Stimulated activated CD4-positive, alpha-beta T cell treated with anti-CD3 and anti-CD28 coated beads, Interleukin-4, amount 100 ng/mL, for 4 hours (primary cell): ENCODE measurements at places on chromosomes 4 and X.

DNA sequence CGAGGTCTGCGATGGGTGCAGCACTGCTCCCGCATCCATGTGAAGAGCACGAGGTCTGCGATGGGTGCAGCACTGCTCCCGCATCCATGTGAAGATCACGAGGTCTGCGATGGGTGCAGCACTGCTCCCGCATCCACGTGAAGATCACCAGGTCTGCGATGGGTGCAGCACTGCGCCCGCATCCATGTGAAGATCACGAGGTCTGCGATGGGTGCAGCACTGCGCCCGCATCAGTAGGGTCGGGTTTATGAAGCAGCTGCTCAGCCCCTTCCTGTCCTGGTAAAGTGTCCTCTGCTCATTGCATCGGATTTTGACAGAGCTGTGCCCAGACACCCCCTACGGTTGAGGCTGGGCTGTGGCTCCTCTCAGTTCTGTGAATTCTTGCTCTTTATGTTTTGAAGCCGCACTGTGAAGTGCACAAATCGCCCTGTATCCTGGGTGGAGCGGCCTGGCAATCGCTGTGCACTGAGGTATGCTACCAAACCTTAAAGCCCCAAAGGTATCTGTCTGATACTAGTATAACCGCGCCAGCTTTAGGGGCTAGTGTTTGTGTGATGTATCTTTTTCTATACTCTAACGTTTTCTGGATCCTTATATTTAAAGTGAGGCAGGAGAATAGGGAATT, 98.7 kb downstream of the CPZ start:
- no peak for DNase-seq

DNA sequence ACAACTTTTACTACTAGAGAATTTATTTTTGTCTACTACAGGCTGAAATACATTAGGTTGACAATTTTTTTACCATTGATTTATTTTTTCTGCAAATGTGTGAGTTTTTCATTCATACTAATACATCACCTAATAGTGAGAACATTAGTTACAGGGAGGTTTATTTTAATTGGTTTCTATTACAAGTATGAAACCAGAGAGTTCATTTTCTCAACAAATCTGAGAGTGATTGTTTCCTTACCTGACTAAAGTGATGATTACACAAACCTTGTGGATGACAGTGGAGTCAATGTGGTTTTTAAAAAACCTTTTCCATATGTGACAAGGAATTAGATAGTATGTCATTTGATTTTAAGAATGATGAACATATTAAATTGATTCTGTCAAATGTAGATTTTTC, 227.4 kb downstream of the PALLD start:
- no peak for DNase-seq

DNA sequence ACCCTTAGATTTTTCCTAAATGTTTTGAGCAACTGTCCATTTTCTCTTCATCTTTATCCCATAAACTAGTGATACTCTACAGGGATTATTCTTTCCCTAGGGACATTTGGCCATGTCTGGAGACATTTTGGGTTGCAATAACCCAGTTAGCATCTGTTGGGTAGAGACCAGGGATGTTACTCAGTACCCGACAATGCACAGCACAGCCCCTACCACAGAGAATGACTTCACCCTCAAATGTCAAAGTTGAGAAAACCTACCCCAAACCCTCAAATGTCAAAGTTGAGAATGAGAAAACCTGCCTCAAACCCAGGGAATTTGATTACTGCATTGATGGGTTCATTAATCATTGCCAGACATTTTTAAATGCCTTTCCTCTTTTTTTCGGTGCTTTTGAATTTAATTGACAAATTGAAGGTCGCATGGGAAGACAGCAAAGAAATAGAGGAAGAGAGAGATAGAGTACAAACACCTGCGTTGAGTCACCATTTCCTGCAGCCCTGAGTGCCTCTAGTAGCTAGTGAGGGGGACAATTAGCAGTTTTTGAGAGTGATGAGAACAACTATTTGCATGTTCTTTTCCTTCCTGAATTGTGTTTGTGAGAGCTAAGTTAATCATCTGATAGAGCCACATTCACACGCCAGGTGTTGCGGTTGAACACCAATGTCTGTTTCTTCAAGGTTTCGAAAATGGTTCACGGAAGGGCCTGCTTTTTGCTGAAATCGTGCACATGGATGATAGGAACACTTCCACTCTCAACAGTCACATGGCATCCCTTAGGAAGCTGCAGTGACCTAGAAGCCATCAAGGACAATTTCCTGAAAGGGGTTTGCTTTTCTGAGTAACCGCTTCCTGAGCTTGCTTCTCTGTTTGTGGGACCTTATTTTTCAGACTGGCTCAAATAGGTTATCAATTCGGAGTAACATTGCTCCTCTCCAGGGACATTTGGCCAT, 203.9 kb upstream of the VCX3A start:
- DNase-seq: no peak

DNA sequence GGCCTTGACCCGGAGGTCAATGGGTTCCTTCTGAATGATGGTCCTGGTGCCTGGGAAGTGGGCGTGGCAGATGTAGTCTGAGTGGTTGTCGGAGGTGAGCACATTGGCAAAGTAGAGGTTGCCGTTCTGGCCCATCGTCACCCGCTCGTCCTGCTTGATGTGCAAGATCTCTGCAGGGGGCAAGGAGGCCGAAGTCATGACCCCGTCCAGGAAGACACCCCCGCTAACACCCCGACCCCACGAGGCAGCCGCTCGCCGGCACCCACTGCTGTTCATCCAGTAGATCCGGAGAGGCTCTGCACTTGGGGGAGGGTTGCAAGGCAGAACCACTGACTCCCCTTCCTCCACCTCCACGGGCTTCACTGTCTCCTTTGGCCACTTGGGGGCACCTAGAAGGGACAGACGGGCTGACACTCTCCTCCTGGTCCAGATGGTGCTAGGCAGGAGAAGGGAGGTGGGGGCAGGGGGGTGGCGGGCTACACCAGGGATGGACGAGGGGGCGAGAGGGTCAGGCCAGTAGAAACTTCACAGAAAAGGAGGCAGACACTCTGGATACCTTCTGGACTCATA, 15.1 kb downstream of the L1CAM start:
- DNase-seq: no peak

GRCh38 chr4:52572936-52573485, 86.1 kb downstream of the USP46 start:
- DNase-seq: no peak

DNA sequence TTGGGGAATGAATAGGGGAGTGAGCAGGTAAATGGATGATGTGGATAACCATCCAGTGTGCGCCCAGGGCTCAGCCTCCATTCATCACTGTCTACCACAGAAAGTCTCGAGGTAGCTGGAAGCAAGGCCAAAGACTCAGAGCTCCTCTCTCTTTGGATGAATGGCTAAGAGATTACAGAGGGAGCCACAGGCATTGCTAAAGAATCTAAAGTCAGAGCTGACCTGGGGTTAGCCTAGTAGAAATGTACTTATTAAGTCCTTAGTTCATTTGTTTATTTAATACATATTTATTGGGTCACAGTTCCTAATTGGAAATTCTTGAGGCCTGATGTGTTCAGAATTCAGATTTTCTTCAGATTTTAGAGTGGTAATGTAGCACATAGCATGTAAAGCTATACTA, 88.7 kb upstream of the HPF1 start:
- no peak for DNase-seq

- DNase-seq: no peak
These were observed 23.4 kb downstream of the INTU start for GRCh38 chr4:127656047-127656680.

DNA sequence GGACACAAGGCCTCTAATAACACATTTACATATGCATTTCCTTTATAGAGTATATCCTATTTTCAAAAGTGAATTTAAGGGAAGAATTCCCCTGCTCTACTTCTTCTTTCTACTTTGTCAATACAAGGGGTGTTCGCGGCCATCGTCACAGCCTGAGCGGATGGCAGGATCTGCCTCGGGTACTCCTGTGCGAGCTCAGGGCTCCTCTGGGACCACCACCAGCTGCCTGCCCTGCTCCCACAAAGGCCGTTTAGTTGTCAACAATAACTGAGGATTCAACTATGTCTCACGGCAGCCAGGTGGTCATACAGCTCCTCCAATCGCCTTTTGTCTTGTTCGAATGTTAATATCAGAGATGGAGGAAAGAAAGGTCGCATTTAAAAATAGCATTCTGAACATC, 228.2 kb upstream of the TENM3 start:
- DNase-seq: no peak

- DNase-seq: no peak
These were observed 56.9 kb downstream of the OTC start for GRCh38 chrX:38409289-38409688.

GRCh38 chrX:10280071-10280470, 123.3 kb downstream of the CLCN4 start:
- no peak for DNase-seq

- no peak for DNase-seq
These were observed at the start of gene SPOCK3 for GRCh38 chr4:167234316-167234881. TSS of gene SPOCK3 (minus strand) at chr4:167234494.

GRCh38 chrX:137428221-137428661, 137.7 kb upstream of the ZIC3 start:
- no peak for DNase-seq

GRCh38 chrX:72554448-72555140, 18.0 kb downstream of the HDAC8 start:
- DNase-seq: no peak

GRCh38 chrX:17669458-17669857, 67.8 kb upstream of the SCML1 start:
- no peak for DNase-seq

GRCh38 chr4:32525420-32525819, 1805.3 kb downstream of the PCDH7 start:
- no peak for DNase-seq

GRCh38 chr4:122012735-122013134, 60.9 kb upstream of the TRPC3 start:
- no peak for DNase-seq

DNA sequence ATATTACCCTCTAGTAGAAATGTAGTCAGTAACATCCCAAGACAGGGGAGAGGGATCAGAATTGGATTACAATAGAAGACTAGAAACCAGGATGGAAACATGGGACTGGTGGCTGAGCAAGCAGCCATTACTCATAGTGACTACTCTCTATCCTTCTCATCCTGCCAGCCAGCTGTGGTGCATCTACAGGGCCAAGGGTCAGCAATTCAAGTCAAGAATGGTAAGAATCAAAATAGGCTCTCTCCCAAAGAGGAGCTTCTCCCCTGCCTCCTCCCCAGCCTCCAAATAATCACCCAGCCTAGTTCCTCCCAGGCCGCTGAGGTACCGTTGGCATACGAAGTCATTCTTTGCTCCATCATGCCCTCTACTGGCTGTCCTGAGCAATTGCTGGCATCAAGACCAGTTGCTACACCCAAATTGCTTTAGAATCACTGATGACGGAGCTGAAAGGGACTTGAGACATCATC, 19.4 kb downstream of the AWAT2 start:
- DNase-seq: peak; percentile 14

GRCh38 chr4:183659872-183660242, 764 bp downstream of the TRAPPC11 start:
- DNase-seq: no peak

- DNase-seq: no peak
These were observed 20.5 kb upstream of the TSR2 start for GRCh38 chrX:54419559-54420302.

DNA sequence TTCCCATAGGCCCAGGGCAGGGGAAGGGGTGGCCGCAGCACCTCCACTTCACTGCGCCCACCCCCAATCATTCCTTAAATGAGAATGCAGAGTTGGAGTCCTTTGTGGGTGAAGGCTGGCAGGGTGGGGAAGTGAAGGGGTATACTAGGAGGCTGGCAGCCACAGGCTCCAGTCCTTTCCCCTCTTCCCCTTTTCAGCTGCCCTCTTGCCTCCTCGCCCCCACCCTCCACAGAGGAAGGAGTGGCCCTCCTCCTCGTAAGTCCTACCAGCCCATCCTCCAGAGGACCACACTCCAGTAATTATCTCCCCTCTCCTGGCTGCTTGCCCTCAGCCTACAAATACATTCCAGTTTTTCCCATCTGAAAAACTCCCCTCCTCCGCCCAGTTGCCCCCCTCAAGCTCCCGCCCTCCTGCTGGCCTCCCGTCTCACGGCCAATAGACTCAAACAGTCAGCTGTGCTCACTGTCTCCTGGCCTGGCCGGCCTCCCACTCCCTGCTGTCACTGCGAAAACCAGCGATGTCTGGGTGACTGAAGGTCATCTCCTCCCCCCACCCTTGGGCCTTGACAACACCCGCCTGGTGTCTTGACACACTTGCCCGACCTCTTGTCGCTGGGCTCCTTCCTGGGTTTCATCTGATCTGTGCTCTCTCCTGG, 38.8 kb downstream of the EFNB1 start:
- DNase-seq: no peak

DNA sequence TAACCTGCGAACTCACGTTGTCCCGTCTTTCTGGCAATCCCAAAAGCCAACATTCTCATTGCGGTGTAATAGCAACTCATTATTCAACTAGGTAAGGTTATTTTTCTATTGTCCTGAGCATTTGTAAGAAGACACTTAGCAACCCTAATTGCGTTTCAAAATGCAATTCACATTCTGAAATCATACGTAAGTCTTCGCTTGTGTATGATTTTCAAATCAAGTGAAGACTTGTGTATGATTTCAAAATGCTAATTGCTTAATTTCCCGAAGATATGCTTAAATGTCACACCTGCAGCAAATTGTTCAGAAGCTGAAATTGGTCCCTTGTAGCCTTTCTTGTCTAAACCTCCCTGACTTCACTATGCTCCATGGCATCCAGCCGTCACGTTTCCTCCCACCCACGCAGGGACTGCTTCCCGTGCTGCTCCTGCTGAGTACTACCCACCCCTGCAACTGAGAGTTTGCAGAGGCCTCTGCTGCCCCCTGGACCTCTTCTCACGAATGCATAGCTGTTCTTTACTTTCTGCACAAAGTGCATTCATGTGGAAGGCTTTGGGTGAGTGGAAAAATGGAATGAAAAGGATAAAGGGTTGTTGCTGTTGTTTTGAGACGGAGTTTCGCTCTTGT, 40.8 kb upstream of the CLDN24 start:
- DNase-seq: no peak

DNA sequence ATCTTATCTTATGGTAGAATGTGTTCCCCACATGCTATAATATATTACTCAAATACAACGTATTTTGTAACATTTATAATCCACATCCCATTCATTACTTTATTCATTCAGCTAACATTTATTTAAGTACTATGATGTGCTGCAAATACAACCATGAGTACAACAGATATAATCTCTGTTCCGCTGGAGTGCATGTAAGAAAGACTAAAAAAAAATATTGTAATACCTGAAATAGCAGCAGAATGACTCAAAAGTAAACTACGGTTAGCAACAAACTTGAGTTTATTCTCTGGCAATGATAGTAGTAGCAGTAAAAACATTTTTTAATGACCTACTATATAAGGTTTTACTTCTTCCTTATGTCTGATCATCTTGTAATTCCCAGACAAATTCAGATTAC, 1776.3 kb downstream of the STIM2 start:
- no peak for DNase-seq

GRCh38 chr4:112279025-112279881, 6.5 kb downstream of the TIFA start:
- DNase-seq: no peak

DNA sequence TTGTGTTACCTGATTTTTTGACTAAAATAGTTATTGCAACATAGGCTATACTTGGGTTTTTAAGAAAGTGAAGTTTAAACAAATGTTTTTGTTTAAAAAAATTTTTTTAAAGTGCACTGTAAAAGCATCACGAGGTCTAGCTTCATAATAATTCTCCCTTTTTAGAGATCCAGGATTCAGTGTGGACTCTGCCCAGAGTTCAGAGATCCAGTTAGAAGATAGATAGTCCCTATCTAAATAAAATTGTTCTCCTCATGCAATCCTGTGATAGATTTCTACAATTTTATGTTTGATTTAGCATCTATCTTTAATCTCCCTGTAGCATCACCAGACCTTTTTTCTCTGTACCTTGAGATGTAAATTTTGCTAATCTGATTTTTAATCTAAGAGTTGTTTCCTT, 85.5 kb upstream of the HPGD start:
- no peak for DNase-seq
